ENCODE measurements at places on chromosomes 3 and 15.

- DNase-seq: no peak
Measured at GRCh38 chr15:61318802-61319525, 89.9 kb upstream of the RORA start.

DNA sequence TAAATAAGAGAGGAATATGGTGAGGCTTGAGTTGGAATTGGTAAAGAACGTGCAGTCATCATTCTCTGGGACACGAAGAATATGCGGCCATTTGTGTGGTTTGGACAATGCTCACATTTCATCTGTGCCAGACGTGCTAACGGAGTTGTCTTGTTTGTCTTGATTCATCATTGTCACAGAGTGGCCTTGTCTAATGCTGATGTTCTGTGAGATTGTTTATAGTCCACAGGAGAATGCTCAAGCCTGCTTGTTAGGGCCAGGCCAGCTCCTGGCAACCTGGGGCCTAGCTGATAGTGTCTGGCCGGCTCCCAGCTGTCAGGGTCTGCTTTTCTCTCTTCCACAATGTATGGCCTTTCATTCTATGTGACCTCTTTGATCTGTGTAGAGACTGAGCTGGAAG, 384.7 kb downstream of the EDEM1 start:
- no peak for DNase-seq

GRCh38 chr3:12454816-12455121, 29.5 kb upstream of the TSEN2 start:
- no peak for DNase-seq

DNA sequence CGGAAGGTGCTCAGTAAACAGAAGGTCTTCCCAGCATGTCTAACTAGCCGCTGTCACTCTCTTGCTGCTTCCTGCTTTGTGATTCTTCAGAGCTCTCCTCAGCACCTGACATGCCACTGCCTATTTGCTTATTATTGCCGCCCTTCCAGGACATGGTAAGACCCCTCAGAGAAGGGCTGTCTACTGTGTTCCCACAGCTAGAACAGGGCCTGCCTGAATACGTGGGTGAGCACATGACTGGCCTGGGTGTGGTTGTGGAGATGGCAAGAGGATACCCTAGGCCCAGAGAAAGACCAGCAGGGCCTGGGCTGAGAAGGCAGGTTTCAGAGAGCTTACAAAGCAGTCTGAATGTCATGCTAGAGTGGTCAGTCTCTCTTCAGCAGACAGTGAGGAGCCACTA, 2.4 kb upstream of the EPHB1 start:
- no peak for DNase-seq

GRCh38 chr3:97981886-97982285, 9.7 kb upstream of the RIOX2 start:
- no peak for DNase-seq

DNA sequence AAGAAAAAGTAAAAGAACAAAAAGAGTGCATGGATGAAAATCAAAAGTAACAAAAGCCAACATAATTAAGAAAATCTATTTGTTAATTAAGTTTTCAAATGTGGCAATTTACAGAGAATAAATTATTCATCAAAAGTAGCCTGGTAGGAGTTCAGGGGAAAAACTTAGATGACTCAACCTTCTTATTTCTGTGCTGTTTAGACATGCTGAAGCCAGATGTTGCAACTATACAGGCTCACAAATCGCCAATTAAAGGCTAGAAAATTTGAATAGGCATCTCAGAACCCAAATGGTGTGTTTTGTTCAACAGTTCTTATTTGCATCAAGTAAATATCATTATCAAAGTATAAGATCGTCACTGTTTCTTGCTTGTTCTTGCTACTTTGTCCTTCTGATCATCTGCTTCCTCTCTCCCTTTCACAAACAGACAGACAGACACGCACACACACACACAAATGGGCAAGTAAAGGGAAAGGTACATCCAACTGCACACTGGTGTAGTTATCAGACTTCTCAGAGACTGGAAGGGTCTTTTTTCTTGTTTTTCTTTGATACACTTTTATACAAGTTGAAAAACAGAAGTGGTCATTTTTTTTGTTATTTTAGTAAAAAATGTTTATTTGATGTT, 572.2 kb downstream of the MECOM start:
- peak; percentile 59 for DNase-seq

DNA sequence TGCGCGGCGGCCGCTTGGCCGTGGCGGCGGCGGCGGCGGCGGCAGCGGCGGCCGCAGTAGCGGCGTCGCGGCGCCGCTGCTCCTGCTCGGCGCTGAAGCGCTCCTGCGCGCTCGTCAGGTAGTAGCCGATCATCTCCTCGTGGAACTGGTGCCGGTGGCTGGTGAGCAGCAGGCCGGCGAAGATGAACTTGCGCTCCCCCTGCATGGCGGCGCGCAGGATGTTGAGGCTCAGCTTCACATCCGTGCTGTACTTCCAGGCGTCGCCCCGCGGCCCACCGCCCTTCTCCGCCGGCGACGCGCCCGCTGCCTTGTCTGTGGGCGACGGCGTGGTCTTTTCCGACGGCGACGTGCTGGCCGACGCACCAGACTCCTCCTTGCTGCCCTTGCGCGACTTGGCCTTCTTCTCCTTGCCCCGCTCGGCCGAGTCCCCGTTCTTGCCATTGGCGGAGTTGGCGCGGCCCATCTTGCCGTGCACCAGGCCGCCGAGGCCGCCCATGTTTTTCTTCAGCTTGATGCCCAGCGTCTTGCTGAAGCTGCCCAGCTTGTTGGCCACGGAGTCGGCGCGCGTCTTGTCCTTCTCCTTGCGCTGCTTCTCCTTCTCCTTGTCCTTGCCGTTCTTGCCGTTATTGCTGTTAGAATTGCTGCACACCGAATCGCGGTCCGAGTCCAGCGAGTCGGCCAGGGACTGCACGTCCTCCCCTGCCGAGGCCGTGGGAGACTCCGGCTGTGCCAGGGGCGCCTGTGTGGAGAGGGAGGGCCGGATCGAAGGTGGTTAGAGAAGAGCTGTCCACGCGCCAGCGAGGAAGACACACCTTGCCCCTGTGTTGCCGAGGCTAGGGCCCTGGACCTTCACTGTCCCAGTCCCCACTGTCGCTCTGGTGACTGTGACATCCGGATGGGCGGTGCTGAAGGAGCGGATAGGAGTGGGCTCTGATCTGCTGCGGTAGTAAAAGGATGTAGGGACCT, 157.6 kb downstream of the KLF13 start:
- no peak for DNase-seq

GRCh38 chr3:147297761-147298350, 108.5 kb downstream of the ZIC4 start:
- DNase-seq: no peak

GRCh38 chr3:123636431-123636841, 51.6 kb upstream of the HACD2 start:
- DNase-seq: no peak

DNA sequence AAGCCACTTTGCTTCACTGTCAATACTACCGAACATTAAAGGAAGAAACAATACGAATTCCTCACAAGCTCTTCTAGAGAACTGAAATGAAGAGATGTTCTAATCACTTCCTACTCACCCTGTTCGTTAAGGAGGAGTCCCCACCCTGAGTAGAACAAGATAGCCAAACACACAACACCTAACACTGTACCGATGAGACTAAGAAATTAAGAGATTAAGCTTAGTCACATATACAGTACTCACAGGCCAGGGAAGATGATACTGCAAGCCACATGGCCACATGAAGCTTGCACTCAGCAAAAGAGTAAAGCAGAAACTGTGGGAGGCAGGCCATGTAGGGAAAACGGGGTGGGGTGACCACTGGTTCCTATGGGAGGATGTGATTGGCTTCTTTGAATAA, 48.0 kb downstream of the CGGBP1 start:
- no peak for DNase-seq

- no peak for DNase-seq
Measured at GRCh38 chr15:32767236-32767635, 49.4 kb downstream of the GREM1 start.

- no peak for DNase-seq
Measured at GRCh38 chr3:126329927-126330725, 27.1 kb downstream of the KLF15 start.

DNA sequence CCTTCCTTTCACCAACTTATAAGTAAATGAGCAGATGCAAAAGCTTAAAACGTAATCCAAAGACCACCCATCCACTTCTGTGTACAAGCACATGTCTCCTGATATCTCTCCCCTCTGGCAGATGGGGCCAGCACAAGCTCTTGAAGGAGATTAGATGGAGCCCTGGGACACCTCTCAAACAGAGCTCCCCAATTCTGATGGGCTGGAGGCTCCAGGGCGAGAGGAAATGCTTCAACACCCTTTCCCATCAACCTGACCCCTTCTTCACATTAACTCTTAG, 73.2 kb downstream of the MB21D2 start:
- no peak for DNase-seq

- no peak for DNase-seq
Measured at GRCh38 chr3:70972855-70973254, 610.7 kb downstream of the FOXP1 start.

GRCh38 chr3:69569520-69569919, 169.7 kb upstream of the MITF start:
- no peak for DNase-seq

DNA sequence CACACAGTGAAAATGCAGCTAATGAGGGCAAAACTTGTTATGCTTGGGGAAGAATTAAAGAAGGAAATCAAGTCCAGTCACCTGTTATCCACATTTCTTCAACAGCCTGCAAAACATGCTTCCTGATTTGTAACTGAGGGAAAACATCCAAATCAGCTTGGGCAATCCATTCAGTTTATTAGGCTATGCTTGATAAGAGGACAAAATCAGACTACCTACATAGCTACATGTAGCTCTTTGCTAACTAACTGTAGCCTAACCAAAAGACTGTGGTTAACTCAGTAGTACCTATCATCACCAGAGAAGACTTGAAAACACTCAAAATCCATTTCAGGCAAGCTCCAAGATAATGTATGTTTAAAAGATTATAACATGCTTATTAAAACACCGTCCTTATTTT, 436.4 kb downstream of the SHQ1 start:
- DNase-seq: no peak

DNA sequence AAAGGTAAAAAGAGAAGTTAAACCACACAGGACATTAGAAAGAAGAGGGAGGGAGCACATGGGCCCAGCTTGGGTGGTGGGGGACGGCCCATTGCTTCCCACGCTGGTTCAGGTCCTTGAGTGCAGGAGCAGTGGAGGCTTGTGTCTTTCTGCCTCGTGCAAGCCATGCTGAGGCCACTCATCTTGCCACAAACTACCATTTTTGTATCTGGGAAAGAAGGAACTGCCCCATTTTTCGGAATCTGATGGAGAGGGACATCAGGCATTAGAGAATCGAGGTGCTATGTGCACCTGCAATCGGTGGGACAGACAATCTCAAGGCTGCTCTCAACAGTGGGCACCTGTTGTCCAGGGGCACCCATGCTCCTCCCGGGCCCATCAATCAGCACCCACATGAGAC, 234.5 kb downstream of the KLF13 start:
- no peak for DNase-seq

DNA sequence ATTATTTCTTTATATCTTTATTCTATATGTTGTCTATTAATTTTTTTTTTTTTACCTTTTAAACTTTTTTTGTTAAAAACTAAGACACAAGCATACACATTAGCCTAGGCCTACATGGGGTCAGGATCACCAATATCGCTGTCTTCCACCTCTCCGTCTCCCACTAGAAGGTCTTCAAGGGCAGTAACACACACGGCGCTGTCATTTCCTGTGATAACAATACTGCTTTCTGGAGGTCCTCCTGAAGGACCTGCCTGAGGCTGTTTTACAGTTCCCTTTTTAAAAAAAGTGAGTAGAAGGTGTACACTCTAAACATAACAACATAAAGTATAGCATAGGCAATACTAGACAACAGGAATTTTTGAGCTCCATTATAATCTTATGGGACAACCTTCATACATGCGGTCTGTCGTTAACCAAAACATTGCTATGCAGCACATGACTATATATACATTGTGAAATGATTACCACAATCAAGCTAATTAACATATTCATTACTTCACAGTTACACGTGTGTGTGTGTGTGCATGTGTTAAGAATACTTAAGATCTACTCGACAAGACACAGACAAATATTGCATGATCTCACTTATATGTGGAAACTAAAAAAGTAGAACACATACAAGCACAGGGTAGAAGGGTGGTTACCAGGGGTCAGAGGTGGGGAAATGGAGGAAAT, 20.8 kb downstream of the RAB6B start:
- no peak for DNase-seq

- peak; percentile 42 for DNase-seq
Measured at GRCh38 chr3:12588039-12589009, 31.4 kb downstream of the MKRN2 start.

DNA sequence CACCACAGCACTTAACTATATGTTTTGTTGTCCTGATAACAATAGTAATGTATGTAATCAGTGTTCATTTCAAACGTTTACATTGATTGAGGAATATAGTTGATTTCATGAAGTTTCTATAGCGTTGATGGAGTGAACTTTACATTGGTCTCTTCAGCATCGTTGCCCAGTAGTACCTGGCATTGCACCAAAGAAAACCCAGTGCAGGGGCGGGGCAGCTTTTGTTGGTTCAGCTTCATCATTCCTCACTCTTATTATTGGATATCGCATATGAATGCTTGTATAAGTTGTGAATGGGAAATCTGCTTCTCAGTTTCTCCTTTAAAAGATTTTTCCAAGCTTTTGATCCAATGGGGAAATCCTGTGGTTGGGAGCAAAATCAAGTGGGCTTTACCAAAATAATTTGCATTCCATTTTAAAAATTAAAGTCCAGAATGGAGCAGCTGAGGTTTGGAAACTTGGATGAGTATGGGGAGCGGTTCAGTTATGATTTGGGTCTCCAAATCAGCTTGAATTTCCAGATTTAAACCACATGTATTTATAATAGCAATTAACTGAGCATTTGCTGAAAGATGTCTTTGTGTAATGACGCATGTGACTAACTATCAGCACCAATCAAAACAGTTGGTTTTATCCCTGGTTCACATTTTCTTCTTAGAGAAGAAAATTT, 213.7 kb downstream of the ALCAM start:
- DNase-seq: no peak

GRCh38 chr15:42080186-42080918, 14.0 kb downstream of the PLA2G4D start:
- no peak for DNase-seq

- DNase-seq: no peak
Measured at GRCh38 chr3:61110576-61110975, 140.7 kb downstream of the FHIT start.

DNA sequence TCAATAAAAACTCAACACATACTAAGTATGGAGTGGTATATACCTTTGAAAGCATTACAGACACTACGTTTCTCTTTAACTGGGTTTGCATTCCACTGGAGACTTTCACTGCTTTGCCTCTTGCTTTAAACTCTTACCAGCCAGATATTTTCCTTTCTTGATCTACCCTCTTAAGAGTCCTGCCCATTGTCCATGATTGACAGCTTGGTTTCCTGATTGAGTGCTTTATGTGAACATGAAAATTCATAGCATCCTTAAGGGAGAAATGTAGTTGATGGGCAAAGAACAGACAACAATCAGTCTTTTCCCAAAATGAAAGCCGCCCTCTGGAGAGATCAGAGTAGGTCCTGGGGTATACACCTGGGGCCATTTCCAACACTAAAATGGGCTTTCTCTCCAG, 78.6 kb downstream of the PTPRG start:
- DNase-seq: no peak
